ENCODE measurements at places on chromosomes 11 and 22.

DNA sequence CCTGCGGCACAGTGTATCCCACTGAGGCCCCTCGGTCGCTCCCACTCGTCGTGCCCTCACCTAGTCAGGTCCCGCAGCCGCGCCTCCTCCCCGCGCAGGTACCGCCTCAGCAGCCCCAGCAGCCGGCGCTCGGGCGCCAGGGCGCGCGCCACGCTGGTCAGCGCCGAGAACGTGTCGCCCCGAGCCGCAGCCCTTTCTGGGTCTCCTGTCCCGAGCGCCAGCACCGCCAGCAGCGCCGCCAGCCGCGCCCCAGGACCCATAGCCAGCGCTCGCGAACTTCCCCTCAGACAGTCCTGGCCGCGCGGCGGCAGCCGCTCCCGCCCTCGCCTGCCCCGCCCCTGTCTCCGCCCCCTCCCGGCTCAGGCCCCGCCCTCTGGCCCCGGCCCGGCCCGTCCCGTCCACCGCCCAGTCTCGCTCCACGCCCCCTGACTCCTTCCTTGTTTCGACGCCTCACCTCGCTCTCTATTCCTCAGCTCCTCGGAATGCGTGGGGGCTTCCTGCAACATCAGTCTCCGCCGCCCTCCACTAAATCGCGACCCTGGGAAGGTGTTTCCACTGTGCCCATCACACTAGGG, at the start of gene P4HA3:
Gene P4HA3, minus strand, starts transcription at position 289 of the 575 bp plus-strand sequence. Its CDS starts 29 bp downstream, at position 260.
- DNase-seq, result peak; percentile 29

- DNase-seq, result no peak
Observed at GRCh38 chr11:86241956-86242535, 2.5 kb upstream of the EED start.

GRCh38 chr22:48167238-48167637, 1404.8 kb downstream of the TBC1D22A start:
- DNase-seq, result no peak

- DNase-seq, result peak; percentile 85
Observed at GRCh38 chr11:65426839-65427690, 4.5 kb downstream of the NEAT1 start.

- peak; percentile 43 for DNase-seq
Observed at GRCh38 chr11:18696638-18697225, 1.8 kb upstream of the TMEM86A start.

DNA sequence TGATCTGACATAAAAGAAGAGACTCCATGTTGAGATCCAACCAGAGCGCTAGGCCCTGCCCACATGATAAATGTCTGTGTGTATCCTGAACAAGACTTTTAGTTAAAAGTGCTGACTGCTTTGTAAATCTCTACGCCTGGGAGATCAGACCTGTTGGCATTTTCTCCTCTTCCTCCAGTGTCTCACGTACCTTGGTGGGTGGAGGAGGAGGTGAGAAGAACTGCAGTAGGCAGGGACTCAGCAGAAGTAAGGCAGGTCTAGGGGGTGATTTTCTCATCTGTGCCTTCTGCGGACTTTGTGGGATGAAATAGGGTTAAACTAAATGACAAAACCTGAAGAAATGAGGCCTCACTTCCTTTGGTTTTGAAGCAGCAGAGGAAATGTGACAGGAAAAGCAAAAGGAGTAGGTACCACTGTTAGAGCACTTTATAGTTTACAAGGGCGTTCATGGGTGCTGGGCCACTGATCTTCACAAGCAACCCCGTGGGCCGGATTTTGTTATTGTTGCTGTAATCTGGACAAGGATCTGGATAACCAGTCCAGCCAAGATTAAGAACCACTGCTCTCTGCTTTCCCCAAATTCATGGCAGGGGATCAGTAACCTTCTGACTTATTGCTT, 36.7 kb upstream of the PLET1 start:
- DNase-seq, result no peak

GRCh38 chr11:110295531-110296225, 736 bp downstream of the RDX start:
- DNase-seq, result peak; percentile 36

GRCh38 chr11:38791346-38791961, 2193.4 kb upstream of the RAG2 start:
- peak; percentile 37 for DNase-seq

DNA sequence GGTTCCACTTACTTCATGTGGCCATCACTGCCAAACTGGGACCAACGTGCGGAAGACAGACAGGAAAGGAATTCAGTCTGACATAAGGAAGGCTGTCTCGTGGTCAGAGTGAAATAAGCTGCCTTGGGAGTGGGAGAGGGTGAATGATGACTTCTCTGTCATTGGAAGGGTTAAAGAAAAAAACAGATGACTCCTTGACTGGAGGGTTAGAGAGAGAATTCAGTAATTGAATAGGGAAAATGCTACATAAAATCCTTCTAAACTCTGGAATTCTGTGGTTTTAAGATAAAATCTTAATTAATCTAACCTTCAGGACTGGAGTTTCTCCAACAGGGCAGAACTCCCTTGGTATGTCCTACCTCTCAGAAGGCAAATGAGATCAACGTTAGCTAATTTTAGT, 33.8 kb downstream of the RAB30 start:
- DNase-seq, result peak; percentile 77

- peak; percentile 77 for DNase-seq
Observed at GRCh38 chr11:34050581-34051348, 766 bp upstream of the CAPRIN1 start.

DNA sequence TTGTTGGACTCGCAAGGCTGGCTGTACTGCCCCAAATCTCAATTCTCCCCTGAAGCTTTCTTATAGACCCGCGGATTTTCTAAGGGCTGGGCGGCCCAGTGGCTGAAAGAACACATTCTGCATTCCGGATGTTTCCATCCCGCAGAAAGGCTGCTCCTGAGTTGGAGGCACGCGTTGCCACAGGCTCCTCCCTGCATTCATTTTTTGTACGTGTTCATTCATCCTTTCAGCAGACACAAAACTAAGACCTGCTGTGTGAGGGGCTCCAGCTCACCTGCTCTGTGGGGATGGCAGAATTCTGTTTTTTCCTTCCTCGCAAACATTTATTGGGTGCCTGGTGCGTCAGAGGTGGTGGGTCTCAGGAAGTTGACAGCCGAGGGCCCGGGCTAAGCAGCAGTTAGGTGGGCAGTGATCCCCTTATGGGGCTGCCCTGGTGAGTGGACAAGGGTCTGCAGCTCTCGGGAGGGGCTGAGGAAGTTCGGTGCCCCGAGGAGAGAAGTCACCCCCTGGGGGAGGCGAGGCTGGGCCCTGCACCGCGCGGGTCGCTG, 23.7 kb downstream of the SHANK3 start:
- no peak for DNase-seq

- DNase-seq, result no peak
Observed at GRCh38 chr11:75770102-75770501, 1.5 kb downstream of the DGAT2 start.

- DNase-seq, result no peak
Observed at GRCh38 chr11:68584991-68585524, 99.3 kb upstream of the GAL start.

DNA sequence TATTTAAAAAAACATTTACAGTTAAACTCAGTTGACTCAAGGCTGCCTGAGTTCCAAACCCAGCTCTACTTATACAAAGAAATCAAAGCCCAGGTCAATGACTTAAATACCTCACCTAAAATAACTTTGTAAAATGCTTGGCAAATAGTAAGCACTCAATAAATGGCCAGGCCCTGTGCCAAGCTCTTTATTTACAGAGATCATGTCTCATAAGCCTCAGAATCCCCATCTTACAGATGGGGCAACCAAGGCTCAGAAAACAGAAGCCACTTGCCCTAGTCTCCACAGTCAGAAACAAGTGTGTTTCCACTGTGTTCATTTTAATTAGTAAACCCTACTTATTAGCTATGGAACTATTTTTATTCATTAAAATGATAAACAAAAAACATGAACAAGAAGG, 30.5 kb upstream of the TTC28 start:
- DNase-seq, result peak; percentile 10

DNA sequence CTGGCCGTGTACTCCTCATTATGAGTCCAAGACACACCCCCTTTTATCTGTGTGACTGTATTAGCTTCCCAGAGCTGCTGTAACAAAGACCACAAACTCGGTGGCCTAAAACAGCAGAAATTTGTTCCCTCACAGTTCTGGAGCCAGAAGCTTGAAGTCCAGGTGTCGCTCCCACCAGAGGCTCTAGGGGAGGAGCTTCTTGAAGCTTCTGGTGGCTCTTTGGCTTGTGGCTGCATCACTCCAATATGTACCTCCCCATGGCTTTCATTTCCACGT, 3.0 kb downstream of the PRR5 start:
- DNase-seq, result no peak

GRCh38 chr22:49797706-49798105, 30.0 kb downstream of the BRD1 start:
- no peak for DNase-seq

- no peak for DNase-seq
Observed at GRCh38 chr11:68327586-68328370, 15.4 kb downstream of the LRP5 start.

DNA sequence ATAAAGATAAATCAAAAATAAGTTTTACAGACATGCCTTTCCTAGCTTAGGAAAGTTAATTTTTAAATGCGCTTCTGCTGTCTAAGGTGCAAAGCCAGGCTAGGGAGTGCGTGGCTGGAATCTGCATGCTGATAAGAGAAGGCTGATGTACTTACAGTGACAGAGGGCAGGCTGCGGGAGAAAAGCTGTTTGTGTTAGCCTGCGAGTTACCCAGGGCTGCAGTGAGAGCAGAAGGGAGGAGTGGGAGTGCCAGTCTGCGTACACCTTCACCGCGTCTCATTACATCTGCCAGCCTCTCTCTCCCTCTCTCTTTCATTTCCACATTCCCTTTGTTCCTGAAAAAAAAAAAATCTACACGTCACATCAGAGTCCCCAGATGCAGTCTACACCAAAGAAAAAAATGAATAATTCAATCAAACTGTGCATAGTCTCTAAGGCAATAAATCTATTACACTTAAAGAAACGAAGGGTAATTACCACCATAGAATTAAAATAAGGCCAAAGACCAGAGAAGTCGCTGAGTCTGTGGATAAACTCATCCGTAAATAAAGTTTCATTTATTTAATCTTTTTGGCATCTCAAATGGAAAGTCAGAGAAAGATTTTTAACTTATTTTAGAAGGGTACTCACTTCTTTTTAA, 126.4 kb upstream of the C11orf58 start:
- no peak for DNase-seq

- peak; percentile 93 for DNase-seq
Observed at GRCh38 chr11:112241486-112241885, 15.3 kb downstream of the PTS start.

DNA sequence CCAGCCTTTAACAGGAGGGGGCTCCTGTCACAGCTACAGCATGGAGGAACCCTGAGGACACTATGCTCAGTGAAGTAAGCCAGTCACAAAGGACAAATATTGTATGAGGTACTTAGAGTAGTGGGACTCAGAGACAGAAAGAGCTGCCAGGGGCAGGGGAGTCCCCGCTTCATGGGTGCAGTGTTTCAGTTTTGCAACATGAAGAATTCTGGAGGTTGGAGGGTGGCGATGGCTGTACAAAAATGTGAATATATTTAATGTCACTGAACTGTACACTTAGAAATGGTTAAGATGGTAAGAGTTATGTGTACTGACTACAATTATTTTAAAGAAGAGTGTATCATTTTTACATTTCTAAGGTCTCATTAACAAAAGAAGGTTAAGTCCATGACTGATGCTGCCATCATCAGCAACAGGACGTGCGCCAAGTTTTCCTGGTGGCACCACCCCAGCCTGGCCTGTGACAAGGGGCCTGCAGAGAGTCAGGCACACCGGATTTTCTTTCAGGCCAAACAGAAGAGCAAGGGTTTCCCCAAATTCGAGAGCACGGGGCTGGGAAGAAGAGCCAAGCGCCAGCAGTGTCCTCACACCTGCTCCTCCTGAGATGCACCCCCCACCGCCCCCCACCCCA, 22.1 kb downstream of the YPEL1 start:
- DNase-seq, result no peak

Measured in AG10803 (cell line).